ENCODE measurements at places on chromosomes 1 and 21.
A peak's percentile ranks its signal among the peaks of the same experiment; 100 is the strongest.

- peak; percentile 70 for DNase-seq
Measured at GRCh38 chr21:43369124-43369523, 57.8 kb downstream of the SIK1 start.

DNA sequence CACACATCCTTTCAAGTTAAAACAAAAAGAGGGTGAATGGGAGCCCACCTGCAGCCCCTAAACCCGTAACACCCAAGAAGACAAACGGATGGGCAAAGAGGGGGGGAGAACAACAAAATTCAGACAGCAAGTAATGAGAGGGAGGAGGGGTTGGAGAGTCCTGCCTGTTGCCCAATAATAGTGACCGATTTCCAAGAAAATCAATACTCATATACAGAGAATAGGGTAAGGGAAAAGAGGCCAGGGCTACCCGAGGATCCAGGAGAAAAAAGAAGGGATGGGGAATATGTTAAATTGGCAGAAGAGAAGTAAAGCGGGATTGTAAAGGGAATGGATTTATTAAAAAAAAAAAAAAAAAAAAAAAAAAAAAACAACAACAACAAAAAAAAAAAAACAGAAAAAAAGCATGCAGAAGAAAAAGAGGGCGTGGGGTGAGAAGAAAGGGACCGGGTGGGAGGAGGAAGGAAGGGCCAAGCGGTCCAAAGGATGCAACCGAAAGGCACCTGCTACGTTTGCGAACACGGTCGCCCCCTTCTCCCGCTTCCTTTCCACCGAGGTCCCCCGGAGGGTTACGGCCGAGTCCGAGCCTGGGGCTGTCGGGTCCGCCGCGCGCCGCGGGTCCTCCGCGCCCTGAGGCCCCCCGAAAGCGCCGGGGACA is 930 bp downstream of the SLC30A10 start:
- DNase-seq, result no peak

DNA sequence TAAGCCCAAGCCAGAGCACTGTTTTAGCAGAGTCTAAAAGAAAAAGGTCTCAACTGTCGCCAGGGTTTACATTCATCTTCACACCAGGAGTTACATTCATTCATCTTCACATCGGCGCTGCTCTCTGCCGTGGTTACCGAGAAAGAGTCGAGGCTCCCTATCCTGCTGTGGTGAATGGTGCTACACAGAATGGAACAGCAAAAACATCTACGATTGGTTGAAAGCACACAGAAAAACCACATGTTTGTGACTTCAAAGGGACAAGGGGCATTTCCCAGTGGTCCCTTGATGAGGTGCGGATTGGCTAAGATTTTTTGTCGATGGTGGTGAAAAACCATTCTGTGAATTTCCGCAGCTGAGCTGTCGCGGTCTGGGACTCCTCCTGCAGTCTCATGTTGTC is 231.1 kb downstream of the SIPA1L2 start:
- no peak for DNase-seq

DNA sequence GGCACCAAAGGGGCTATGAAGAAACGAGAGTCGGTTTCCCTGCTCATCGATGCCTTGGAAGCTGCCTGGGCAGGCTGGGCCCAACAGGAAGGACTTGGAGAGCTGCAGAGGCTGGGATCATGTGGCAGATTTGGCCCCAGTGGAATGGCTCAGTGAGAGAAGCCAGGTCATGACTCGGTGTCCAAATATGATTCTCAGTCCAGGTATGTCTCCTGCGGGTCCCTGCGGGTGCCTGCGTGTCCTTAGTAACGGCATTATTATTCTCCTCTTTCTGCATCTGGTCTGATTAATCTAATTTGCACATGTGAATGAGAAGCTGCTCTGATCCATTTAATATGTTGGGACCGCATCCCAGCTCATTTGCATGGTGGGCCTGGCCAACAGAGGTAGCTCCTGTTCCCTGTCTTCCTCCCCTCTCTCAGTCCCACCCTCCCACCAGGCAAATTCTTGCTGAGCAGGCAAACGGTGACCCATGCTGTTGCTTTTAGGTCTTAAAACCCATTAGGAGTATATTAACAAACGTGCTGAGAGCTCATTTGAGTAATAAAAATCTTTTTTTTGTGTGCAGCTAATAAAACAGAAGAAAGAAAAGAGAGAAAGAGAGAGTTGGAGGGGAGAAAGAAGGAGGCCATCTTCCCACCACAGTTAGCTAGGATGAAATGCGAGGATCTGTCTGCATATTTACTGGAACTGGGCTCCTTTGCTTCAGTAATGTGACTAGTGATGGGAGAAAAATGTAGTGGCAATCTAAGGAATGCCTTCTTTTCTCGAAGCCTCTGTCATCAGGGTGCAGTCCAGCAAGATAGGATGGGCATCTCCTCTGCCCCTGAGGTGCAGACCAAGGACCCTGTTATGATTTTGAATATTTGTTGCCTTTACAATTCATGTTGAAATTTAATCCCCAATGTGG is 133.5 kb downstream of the HMGB4 start:
- DNase-seq, result no peak
